ENCODE measurements at places on chromosomes 5 and 9.

- DNase-seq = peak; percentile 93
These were observed at the start of gene LOX for GRCh38 chr5:122078116-122079110. TSS of gene LOX (minus strand) at chr5:122078259. CDS start at chr5:122077985, 274 bp downstream.

GRCh38 chr5:8752595-8752994 lies 793.3 kb downstream of the SEMA5A start:
- no peak for DNase-seq

DNA sequence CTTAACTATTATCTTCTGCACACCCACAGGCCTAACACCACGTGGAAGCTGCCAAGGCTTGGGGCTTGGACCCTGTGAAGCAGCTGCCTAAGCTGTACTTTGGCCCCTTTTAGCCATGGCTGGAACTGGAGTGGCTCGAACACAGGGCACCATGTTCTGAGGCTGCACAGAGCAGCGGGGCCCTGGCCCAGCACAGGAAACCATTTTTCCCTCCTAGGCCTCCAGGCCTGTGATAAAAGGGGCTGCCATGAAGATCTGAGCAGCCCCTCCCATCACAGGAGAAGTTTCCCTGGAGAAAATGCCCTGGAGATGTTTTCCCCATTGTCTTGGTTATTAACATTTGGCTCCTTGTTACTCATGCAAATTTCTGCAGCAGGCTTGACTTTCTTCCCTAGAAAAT lies 126.3 kb downstream of the MELK start:
- peak; percentile 53 for DNase-seq

- no peak for DNase-seq
These were observed 14.1 kb downstream of the SLC25A25 start for GRCh38 chr9:128082151-128082550.

GRCh38 chr9:72060513-72060912 lies at the start of gene C9orf57:
TSS of gene C9orf57 (minus strand) at chr9:72060613. CDS start at chr9:72059331, 1,282 bp downstream.
- DNase-seq = no peak

DNA sequence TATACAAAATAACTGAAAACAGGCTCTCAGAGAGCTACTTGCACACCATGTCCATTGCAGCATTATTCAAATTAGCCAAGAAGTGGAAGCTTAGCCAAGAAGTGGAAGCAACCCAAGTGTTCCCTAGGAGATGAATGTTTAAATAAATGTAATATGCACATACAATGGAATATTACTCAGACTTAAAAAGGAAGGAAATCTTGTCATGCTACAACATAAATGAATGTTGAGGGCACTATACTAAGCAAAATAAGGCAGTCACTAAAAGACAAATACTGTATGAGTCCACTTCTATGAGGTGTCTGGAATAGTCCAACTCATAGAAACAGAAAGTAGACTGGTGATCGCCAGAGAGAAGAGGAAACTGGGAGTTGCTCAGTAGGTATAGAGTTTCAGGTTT lies 438.1 kb downstream of the MAT2B start:
- no peak for DNase-seq

DNA sequence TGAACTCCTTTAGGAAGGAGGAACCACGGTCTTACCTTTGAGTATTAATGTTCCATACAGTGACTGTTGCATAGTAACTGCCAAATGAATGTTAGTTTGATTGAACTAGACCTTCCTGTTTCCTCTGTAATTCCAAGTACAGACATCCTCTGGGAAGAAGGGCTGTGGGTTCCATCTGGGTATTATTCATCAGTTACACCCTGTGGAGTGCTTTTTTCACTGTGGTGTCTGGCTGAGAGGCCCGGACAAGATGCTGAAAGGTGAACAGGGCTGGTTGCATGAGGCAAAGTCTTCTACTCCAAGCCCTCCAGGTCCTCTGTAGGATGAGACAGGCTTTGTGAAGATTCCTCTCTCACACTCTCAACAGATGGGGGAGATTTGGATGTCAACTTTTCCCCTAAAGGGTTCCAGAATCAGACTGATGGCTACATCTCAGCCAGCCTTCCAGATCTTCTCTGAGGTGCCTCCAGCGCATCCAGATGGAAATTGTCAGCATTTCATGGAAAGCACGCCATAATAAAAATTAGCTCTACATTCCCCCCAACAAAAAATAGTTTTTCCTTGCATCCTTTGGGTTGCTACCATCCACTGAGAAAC lies 230.9 kb downstream of the GAS1 start:
- no peak for DNase-seq

DNA sequence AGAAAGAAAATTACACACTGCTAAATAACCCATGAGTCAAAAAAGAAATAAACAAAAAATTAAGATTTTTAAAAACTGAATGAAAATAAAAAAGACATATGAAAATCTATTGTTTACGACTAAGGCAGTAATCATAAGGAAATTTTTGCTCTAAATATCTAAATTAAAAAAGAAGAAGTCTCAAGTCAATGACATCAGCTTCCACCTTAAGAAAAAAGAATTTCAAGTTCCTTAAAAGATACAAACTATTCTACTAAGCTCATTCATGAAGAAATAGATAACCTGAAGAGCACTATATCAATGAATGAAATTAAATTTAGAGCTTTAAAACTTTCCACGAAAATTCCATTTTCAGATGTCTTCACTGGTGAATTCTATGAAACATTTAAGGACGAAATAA lies 15.7 kb upstream of the STARD4 start:
- no peak for DNase-seq

- DNase-seq = no peak
These were observed 7.5 kb upstream of the AKNA start for GRCh38 chr9:114395334-114395617.

DNA sequence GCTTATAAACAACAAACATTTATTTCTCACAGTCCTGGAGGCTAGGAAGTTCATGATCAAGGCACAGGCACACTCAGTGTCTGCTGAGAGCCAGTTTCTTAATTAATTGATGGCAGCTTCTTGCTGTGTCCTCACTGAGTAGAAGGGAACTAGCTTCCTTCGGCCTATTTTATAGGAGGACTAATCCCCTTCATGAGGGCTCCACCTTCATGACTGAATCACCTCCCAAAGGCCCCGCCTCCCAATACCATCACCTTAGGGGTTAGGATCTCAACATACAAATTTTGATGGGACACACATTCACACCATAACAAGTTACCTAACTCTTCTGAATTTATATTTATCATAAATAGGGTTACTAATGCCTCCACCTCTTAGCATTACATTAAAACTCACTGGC lies 129.8 kb downstream of the GNAQ start:
- no peak for DNase-seq

DNA sequence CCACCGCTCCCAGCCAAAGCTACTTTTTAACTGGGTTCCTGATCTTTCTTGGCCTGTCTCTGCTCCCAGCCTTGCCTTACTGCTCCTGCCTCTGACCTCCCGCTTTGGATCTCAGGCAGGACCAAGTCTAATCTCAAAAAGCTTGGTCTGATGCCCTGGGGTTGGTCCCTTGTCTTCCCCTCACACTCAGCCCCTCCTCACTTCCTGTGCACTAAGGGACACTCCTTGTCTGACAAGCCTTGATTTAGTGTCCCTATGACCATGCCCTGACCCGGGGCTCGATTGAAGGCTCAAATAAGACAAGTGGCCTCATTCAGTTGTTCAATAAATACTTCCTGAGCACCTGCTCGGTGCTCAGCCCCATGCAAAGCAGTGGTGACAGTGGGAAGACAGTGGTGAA lies 3.7 kb upstream of the GTF3C5 start:
- DNase-seq = no peak

GRCh38 chr9:92895812-92896436 lies 18.1 kb upstream of the ZNF484 start:
- DNase-seq = peak; percentile 81

DNA sequence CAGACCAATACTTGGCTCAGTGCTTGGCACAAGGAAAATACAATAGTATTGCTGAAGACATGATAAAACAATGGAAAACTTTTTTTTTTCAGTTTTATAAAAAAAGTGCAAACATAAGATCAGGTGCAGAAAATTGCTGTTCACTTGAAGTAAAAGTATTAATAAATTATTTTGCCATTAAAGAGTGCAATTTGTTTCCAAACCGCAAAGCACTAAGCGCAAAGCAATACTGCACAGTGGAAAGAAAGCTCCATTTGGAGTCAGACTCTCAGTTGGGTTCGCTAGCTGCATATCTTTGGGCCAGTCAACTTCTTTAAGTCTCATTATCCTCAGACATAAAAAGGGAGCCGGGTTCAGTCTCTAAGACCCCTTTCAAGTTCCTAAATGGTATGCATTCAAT lies 45.8 kb downstream of the MEF2C start:
- DNase-seq = no peak

DNA sequence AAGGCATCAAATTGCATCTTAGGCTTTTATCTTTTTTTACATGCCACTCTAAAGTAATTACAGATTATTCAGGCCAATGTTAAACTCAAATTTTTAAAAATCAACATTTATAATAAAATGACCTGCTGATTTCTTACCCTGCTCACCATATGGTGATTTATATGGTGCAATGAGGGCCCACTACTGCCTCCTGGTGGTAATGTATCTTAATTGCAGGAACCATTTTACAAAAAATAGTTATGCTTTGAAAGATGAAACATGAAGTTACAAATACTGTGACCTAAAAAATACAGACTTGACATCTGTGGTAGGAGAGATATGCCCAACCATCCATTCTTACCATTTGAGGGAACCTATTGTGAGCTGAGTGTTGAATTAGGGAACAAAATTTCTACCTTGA lies 292.6 kb upstream of the TAS2R1 start:
- DNase-seq = no peak

- DNase-seq = no peak
These were observed 84.3 kb downstream of the SLF1 start for GRCh38 chr5:94702729-94703128.

GRCh38 chr5:144036476-144036875 lies 134.0 kb downstream of the YIPF5 start:
- DNase-seq = no peak

DNA sequence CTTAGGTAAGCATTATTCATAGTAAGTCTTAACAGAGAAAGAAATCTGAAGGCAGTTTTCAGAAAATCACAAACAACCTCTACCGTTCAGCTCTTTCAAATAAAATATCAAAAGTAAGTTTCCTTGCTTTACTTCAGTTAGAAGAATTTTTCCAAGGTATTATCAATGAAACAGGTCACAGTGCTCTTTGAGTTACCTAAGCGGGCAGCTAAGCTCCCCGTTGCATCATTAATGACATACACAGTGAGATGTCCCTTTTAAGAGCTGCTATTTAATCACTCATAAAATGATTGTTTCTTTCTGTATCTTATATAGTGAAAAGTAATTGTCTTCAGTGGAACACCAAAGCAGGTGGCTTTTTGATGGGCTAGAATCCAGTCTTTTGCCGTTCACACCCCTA lies 86.2 kb upstream of the PIK3R1 start:
- no peak for DNase-seq

- no peak for DNase-seq
These were observed 29.5 kb downstream of the RANBP3L start for GRCh38 chr5:36272136-36272690.

GRCh38 chr9:94591876-94592275 lies 1.7 kb downstream of the FBP2 start:
- DNase-seq = no peak

- DNase-seq = no peak
These were observed 284.4 kb downstream of the PIK3R1 start for GRCh38 chr5:68499987-68500386.

- no peak for DNase-seq
These were observed 23.1 kb upstream of the TRPM3 start for GRCh38 chr9:71144495-71144894.

DNA sequence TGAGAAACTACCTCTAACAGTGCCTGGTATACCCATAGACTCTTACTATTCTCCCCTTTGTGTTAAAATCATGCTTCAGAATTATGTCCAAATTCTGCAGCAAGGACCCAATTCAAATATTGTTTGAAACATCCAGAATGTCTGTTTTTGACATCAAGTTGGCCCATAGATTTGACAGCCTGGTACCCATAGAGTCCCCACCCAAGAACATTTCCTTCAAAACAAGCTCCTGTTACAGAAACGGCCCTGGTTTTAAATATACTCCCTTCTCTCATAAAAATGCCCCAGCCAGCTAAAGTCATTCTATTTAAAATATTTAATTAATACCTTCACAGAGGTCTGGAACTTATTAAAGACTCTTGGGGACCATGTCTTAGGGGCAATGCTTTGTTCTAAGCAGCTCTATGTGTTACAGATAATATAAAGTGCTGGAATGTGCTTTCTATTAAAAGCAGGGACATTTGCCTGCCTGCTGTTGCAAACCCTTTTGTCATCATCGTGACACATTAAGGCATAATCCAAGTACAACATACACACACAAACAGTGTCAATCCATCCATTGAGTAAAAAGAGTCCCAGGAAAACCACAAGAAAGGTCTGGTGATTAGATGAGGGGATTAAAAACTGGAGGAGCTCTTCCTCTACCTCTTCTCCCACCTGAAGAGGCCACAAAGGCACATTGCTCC lies 321.7 kb downstream of the MLLT3 start:
- no peak for DNase-seq

- no peak for DNase-seq
These were observed 11.1 kb downstream of the PWWP2A start for GRCh38 chr5:160108124-160108523.

- DNase-seq = no peak
These were observed 38.1 kb downstream of the FAM240B start for GRCh38 chr9:38681747-38682227.

DNA sequence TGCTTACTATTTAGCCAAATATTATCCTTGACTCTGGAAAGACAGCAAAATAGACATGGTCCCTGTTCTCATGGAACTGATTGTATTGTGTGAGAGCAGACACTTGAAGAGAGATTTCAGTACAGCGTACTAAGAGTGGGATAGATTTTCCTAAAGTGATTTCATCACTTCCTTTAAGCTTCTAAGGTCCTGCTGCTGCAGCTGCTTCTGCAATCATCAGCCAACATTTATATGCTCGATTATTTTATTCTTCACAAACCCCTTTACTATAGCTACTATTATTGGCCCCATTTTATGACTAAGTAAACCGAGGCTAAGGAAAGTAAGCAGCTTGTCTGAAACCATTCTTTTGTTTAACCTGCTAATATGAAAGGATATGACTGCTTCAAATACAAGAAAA lies 137.7 kb downstream of the SPATA31D1 start:
- no peak for DNase-seq

DNA sequence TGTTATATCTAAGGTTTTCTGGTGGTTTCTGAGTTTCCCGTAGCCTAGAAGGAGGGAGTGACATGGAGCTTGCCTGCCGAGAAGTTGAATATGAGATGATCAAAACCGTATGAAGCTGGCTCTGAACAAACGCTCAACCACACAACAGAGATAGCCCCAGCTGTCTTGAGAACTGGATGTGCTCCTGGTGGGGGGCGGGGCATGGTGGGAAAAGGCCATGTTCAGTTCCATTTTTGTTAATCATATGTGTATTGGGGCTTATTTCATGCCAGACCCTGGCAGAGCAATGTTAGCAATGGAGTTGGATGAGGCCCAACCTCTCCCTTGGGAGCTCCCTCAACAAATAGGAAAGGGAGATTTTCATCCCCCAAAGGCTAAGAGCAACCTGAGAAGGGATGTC lies 4.8 kb downstream of the CCL19 start:
- no peak for DNase-seq

DNA sequence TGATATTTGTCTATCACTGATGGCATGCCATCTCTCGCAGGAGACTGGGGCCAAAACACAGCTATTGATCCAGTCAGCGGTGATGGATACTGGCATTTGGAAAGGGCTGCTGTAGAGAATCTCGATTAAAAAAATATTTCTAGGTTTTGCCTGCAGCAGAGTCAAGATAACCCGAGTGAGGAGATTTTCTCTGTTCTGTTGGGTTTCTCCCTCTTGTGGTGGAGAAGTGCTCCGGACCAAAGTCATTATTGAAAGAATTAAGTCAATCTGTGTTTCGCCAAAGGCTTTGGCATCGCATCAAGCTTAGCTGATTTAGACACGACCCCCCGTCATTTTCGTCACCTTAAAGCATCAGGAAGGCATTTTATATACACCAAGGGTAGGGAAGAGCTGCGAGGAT lies 97.1 kb upstream of the IRX2 start:
- peak; percentile 47 for DNase-seq

GRCh38 chr9:136058801-136059302 lies 36.2 kb downstream of the NACC2 start:
- no peak for DNase-seq

Data from esophagus muscularis mucosa (tissue), 4 donors.